ENCODE measurements at places on chromosomes 5 and 9.

GRCh38 chr9:105426657-105427056 lies 21.2 kb upstream of the FSD1L start:
- DNase-seq, result no peak

GRCh38 chr5:140337880-140338279 lies 8.5 kb downstream of the HBEGF start:
- DNase-seq, result no peak

- no peak for DNase-seq
These were observed 14.1 kb downstream of the TMEM38B start for GRCh38 chr9:105708405-105708804.

DNA sequence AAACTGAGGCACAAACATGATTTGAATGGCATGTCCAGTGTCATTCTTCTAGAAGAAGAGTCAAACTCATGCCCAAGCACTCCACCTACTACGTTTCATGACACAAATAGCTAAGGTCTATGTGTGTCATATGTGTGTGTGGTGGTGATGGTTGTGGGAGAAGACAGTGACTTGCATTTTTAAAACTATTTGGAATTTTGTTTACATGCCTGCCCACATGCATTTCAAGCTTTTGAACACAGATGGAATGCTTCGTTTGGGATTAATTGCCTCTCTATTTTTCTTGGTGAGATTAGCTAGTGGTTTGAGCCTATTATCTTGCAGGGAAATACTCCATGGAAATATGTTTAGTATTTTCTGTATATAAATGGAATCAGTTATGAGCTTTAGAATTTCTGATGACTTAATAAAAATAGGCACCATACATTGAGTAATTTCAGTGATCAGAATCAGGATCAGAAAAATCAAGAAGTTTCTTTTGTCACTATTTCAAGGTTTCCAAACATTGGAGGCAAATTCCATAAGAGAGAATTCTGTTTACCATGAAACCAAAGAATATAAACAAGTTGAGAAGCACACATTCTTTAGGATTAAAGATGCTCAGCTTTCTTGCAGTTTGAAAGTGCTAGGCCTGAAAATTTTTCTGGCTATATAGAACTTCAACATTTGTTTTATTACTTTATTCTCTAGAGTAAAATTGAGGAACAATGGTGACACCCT lies 260.3 kb upstream of the SEMA6A start:
- DNase-seq, result no peak

DNA sequence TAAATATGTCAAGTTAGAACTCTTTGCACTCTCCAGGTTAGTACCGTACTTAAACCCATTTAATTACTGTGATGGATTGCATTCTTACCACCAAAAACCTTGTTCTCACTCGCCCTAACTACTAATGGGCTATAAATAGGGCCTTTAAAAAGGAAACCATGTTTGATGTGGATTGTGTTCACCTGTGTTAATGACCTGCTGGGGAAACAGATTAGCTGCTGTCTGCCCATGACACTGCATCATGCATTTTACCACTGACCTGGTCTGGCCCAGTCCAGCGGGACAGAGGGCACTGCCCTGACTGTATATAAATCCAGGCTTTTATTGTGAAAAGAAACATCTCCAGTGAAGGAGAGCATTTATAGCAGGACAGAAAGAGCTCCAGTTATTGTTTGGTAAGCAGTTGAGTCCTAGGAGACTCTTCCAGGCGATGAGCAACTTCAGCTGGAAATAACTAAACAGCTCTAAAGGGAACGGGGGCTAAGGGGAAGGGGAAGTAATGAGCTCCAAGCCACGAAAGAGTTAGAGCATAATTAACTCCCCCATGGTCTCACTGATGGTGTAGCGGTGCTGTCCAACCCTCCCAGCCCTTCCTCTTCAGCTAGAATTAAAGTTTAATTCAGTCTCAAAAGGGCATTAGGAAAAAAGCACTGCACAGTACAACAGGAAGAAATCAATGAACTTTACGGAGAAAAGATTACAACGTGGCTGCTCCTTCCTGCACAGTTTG lies 303.1 kb downstream of the ENC1 start:
- DNase-seq, result no peak

- DNase-seq, result peak; percentile 40
These were observed 2.7 kb upstream of the ANP32B start for GRCh38 chr9:97980479-97980803.
